ENCODE measurements at places on chromosomes 2 and 18. TPM values are rescaled to one million over a fixed set of nuclear protein-coding genes. Genes with fewer than 3 reads are reported as not detected.

DNA sequence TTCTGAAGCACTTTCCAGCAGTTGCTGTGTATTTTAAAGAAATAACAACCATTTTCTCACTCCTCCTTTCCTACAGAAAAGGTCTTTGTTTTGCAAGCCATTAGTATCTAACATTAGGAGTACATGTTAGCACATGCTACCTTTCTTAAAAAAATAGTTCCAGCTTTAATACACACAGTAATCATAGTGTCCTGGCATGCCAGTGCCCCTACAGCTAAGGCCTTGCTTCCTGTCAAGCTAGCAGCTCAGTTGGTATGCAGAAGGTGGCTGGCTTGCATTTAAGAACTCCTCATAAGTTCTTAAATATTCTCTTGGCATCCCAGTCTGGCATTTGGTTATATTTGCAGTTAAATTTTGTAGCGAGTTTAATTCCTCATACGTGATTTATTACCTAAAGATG lies 141.3 kb upstream of the IL1R2 start:
- DNase-seq, result no peak

GRCh38 chr2:135931776-135932443 lies 53.5 kb downstream of the DARS1 start:
- no peak for DNase-seq

IL1R2 gene
- 0.47 TPM for polyA plus RNA-seq

BCL2 gene
- polyA plus RNA-seq, result 23.5 TPM
